Iris pigment epithelial cell (primary cell): ENCODE measurements at places on chromosomes 7 and 10.

DNA sequence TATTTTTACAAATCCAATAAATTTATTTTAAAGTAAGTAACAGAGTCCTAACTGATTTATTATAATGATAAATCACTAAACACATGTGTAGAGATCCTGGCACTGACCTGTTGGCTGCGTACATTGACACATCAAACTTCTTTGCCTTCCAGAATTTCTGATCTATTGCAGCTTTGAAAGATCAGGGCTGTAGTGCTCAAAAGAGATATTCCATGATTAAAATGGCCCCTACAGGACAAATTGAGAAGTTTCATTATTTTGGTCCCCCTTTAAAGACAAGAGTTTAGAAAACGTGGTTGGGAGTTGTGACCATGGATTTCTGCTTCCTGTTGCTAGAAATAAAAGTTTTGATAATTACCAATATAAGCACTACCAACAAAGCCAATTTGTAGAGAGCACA is 87.7 kb upstream of the PDK4 start:
- DNase-seq, result peak; percentile 38

- no peak for DNase-seq
Measured at GRCh38 chr7:4134631-4135030, 547.5 kb upstream of the FOXK1 start.

DNA sequence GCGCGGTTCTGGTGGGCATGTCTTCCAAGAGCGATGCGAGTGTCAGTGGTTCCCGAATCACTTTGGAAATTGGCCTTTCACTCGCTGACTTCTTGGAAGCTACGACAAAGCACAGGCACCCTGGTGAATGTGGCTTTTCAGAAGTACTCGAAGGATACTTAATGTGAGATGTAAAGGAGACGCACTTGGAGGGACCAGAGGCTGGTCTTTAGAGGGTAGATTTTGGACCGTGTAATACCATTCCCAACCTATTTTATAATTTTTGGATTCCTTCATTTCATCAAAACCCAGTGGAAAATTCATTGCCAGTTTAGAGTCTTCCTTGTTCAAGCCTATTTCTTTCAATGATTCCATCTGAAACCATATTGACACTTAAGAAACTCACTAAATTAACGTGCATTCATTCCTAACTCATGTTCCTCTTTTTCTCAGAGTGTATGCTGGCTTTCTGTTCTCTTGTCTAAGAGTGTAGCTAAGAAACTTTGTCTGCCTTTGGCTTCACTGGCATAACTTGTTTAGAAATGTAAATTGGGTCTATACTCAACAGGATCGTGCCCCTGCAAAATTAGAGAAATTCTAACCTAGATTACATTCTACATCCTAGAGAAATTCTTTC is 645 bp upstream of the COPG2 start:
- DNase-seq, result peak; percentile 11

DNA sequence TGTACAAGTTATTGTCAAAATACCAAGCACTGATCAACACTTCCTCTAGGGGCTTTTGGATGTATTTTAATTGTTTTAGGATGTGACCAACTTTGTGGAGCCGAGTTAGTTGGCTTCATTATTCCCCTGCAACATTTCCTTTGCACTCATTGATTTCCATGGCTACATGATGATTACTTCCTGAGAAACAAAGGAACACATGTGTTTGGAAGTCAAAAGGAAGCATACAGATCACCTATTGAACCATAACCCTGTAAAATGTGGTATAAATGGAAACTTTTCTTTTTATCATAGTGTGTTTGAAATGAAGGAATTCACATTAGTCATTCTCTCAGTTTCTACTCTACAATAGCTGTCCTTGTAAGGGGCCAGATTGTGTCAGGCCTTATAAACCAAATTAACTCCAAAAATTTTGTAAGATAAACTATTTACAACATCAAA is 32.2 kb upstream of the EXOC6 start:
- DNase-seq, result peak; percentile 71

DNA sequence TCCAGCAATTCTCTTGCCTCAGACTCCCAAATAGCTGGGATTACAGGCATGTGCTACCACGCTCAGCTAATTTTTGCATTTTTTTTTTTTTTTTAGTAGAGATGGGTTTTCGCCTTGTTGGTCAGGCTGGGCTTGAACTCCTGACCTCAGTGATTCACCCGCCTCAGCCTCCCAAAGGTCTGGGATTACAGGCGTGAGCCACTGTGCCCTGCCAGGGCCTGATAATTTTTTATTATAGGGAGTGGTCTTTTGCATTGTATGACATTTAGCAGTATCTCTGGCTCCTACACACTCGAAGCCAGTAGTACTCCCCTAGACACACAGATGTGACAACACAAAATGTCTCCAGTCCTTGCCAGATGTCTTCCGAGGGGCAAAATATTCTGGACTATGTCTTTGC is 124.0 kb downstream of the DKK1 start:
- peak; percentile 10 for DNase-seq

DNA sequence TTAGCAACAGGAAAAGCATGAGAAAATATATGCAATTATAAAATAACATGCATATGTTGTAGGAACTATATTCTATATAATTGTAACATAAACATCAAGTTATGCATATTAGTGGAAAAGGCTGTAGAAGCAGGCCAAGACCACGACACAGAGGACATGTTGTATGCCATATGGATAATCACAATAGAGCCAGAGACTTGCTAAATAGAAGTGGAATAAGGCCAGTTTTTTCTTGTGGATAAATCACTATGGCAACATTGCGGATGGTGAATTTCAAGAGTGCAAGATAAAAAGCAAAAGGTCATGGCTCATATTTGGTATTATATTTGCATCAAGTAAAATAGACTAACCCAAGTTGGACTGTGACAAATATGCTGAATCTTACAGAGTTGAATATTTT is 93.0 kb downstream of the PCDH15 start:
- DNase-seq, result no peak

GRCh38 chr10:123633106-123633505 is 33.0 kb upstream of the GPR26 start:
- no peak for DNase-seq

- peak; percentile 68 for DNase-seq
Measured at GRCh38 chr7:99380032-99380822, 5.7 kb downstream of the ARPC1B start.

DNA sequence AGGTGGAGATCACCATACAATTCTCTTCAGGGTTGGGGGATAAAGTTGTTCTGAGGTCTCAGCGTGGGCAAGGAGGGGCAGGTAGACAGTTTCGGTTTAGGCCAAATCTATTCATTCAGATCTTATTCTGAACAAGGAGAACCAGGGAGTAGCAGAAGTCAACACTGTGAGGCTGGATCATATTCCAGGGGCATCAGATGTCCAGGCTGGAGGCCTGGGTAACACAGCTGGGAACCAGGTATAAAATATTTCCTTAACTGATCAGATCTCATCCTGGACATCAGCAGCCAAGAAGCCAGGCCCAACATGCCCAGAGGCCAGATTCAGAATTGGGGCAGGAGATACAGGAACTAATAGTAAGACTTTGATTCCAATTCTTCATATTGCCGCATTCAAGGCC is 19.2 kb upstream of the FLNC start:
- no peak for DNase-seq

- DNase-seq, result no peak
Measured at GRCh38 chr7:1752111-1752510, 82.0 kb downstream of the ELFN1 start.

- DNase-seq, result no peak
Measured at GRCh38 chr10:102285133-102285532, 39.8 kb downstream of the GBF1 start.

DNA sequence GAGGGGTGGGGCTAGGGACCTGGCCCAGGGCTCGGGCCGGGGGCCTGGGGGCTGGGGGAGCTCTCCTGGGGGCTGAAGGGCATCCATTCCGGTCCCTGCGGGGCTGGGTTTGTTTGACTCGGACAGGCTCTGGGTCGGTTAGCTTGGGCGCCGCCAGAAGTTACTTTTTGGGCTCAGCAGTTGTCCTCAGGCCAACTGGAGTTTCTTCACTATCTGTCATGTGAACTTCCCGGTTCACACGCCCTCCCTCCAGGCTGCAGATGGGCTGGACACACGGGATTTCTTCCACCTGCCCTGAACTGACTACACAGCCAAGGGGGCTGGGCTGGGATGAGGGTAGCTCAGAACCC is 3.8 kb downstream of the SLC4A2 start:
- peak; percentile 82 for DNase-seq

DNA sequence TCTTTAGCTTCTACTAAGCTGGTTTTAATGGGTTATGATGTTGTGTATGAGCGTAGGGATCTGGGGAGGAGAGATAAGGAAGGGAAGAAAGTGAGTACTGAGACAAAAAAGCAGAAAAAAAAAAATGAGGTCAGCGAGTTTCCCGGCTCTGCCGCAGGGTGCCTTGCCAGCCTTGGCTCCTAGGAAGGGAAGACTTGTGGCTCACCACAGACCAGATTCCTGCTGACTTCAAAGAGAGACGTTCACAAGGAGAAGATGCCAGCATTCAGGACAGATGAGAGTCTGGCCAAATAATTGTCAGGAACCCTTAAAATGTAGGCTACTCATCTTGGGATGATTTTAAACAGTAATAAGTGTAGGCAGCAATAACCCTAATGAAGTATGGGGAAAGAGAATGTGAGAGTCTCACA is 11.4 kb upstream of the FAS start:
- DNase-seq, result peak; percentile 80

DNA sequence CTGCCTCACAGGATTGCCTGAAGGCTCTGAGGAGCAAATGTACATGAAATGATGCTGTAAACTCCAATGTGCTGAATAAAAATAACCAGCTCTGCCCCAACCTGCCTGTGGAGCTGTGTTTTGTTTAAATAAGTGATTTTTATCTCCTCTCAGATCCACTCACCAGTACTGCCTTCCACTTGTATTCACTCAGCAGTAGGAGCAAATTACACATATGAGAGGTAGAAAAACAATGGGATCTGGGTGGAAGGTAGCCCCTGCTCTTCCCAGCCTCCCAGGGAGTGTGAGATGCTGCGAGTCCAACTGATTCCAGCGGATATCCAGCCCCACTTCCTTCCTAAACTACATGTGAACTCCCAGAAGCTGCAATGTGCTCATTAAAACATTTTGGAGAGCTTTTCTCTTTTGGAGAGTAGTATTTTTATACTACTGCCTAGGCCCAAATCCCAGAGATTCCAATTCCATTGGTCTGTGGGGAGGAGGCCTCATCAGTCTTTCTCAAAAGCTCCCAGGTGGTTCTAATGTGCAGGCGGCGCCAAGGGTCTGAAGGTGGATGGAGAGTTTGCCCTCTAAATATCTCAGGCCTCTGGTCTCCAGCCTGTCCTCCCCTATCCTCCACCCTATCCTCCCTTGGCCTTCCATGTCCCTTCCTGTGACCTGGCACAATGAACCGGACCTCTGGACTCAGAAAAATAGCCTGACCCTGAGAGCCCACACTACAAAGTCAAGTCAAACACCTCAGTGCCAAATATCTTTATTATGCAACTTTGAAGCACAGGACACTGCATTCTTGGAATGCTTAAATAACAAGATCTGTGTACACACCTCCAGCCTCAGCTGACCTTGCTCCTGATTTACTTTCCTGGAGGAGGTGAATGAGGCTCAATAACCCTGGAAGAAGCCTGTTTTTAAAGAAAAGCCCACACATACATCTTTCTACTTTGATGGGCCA is 46.2 kb downstream of the CPVL start:
- no peak for DNase-seq

- no peak for DNase-seq
Measured at GRCh38 chr10:72610466-72610865, 15.4 kb downstream of the MICU1 start.

DNA sequence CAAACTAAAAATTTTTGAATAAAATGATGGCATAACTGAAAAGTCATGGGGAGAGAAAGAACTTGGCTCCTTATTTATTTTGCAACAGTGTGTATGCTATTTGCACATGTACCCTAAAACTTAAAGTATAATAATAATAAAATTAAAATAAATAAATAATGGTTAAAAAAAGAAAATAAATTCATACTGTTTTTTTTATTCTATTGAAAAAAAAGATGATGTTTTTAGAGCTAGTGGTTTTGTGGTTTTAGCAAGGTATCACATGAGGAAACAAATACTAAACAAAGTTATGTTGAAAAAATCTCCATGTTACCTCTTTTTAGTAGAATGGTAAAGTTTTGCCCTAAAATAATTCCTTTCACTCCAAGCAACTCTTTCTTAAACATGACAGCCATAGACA is 26.2 kb downstream of the TMEM168 start:
- no peak for DNase-seq

DNA sequence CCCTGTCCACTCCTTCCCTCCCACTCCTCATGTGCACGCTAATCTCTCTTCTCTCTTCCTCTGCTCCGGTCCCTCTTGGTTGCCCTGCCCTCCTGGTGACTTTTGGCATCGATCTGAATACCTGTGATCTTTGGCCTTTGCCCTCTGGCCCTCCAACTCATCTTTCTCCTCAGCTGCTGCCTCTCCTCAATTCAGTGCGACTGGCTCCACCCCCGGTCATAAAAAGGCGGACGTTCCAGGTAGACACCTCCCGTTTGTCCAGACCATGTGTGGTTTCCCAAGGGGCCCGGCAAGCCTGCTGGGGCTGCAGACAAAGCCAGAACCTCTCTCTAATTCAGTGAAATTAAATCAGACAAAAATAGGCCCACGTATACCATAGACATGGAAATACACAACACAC is 96.8 kb downstream of the COL13A1 start:
- DNase-seq, result no peak

- no peak for DNase-seq
Measured at GRCh38 chr7:89507034-89507433, 647.2 kb upstream of the STEAP1 start.

GRCh38 chr10:32371101-32371500 is 24.1 kb upstream of the EPC1 start:
- DNase-seq, result no peak

GRCh38 chr7:144074374-144074773 is 4.8 kb downstream of the OR2A25 start:
- DNase-seq, result no peak

GRCh38 chr7:131845573-131846314 is 289.3 kb upstream of the PODXL start:
- DNase-seq, result no peak

- DNase-seq, result peak; percentile 50
Measured at GRCh38 chr10:14383266-14383665, 52.5 kb upstream of the FRMD4A start.

DNA sequence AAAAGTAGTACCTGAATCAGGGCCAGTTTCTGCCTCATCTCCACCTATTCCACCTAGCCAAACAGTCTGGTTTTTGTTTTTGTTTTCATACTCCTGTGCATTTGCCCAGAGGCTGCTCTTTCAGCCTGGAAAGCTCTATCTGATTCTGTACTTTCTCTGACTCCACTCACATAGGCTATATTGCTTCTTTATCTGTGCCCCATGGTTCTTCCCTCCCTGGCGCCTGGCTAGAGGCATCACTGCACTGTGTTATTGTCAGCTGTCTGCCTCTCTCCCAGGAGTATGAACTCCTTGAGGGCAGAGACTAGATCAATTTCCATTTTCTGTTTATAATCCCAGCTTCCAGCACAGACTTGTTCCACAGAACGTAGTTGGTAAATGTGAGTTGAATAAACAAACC is 5.1 kb upstream of the LMOD2 start:
- DNase-seq, result no peak

- DNase-seq, result no peak
Measured at GRCh38 chr10:86058964-86059363, 307.6 kb downstream of the GRID1 start.
